Activated CD4-positive, alpha-beta T cell treated with anti-CD3 and anti-CD28 coated beads for 24 hours (primary cell): ENCODE measurements at places on chromosomes 2 and 18.

- no peak for DNase-seq
Observed at GRCh38 chr18:9696701-9697100, 11.4 kb upstream of the RAB31 start.

DNA sequence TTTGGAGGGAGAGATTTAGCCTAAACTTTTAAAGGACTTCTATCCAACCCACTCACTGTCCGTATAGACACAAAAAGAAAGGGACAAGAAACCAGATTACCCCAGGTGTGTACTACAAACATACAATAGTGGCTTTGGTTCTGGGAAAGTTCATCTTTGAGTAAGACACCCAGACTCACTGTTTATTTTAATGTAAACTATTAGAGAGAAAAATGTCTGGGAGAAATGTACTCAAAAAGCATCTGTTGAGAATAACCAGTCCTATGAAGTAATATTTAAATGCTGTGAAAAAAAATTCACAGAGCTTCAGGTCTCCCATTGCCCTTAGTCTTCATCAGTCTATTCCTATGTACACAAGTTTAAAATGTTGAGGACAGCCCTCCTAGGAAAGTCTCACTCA, 107.5 kb downstream of the SLC8A1 start:
- DNase-seq, result no peak

GRCh38 chr2:115483666-115484065, 1041.2 kb downstream of the DPP10 start:
- no peak for DNase-seq

DNA sequence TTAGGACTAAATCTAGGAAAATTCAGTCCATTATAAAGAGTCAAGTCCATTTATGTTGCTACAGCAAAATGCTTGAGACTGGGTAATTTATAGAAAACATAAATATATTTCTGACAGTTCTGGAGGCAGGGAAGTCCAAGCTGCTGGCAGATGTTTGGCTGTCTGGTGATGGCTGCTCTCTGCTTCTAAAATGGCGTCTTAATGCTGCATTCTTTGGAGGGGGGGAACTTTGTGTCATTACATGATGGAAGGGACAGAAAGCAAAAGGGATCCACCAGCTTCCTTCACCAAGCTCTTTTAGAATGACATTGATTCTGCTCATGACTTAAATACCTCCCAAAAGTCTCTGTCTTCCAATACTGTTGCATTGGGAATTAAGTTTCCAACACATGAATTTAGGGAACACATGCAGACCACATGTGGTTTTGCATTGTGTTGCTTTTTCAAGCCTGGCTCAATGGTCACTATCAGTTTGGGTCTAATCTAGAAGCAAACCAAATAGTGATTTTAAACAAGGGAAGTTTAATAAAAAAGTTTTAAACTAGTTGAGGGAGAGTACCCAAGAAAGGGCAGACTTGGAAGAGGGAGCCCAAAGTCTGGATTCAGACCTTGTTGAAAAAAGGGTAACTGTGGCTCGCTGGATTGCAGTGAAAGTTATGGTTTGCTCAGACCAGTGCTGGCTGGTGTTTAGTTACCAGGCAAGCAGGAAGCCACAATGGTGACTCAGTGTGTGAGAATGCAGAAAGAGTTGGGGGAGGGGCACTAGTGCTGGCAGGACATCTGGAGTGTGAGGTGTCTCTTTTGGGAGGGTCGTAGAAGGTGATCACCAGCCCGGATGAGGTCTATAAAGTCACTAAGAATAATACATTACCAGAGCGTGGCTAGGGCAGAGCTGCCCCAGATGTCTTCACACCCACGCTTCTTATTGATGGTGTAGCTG, 30.8 kb downstream of the C18orf54 start:
- no peak for DNase-seq

DNA sequence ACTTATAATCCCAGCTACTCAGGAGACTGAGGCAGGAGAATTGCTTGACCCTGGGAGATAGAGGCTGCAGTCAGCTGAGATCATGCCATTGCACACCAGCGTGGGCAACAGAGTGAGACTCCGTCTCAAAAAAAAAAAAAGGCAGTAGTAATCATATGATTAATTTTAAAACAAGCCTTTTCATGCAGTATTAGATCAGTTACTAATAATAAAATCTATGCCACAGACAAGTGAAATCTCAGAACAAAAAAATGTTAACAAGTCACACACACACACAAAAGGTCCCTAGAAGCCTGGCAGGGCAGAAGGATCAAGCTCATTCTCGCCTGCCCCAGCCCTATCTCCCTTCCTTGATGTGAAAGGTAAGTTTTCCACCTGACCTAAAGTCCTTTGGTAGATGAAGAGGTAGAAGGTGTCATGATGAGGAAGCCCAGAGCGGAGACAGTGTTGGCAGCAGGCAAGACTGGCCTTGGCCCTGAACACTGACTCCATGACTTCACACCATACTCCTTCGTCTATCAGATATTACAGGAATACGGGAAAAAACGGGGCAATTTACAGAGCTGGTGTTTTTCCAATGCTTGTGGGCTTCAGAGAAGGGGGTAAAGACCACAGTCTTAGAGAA, 10.6 kb downstream of the KDSR start:
- DNase-seq, result no peak

GRCh38 chr2:128041561-128041960, 13.7 kb upstream of the SAP130 start:
- no peak for DNase-seq

DNA sequence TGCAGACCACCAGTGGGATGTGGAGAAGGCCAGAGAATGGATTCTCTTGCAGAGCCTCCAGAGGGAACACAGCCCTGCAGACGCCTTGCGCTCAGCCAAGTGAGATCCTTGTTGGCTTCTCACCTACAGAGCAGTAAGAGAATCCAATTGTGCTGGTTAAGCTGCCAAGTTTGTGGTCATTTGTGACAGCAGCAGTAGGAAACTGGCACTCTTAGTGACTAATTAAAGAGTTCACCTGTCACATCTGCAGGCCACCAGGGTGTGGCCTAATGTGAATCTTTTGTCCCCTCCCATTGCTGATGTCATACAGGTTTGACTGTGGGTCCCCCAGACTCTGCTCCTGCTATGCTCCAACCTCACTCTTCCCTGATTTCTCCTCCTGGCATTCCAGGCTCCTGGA, 235.9 kb downstream of the TFCP2L1 start:
- DNase-seq, result no peak

GRCh38 chr18:10559553-10560451, 34.0 kb downstream of the NAPG start:
- DNase-seq, result no peak

- no peak for DNase-seq
Observed at GRCh38 chr2:71646028-71646427, 192.7 kb downstream of the DYSF start.

DNA sequence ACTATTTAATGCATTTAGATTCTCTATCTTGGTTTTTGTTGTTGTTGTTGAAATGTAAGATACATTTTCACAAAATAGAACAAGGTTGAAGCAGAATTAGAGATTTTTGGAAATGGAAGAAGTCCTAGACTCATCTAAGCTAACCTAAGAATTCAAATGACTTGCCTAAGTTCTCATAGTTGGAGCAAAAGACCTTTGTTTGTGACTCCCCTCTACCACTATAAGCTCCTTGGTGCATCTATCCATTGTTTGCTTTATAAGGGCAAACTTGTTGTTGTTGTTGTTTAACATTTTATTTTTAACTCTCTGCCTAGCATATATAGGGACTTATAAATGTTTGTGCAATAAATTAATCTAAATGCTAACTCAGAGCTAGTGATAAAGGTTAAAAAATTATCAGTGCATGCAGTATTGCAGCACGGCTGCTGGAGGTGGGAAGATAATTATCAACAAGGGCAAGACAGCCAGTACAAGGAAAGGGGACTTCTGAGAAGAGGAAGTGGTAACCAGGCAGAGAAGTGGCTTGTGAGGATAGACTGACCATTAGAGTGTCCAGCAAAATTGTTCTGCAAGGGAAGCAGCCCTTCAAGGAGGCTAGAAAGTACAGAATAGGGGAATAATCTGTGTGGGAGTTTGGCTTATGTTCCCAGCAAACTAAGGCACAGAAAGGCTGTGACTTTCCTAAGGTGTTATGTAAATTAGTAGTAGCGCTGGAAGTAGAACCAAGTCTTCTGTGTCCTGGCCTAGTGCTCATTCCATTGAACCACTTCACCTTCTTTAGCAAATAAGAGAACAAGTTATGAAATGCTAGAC, 38.1 kb upstream of the ACYP2 start:
- DNase-seq, result no peak

DNA sequence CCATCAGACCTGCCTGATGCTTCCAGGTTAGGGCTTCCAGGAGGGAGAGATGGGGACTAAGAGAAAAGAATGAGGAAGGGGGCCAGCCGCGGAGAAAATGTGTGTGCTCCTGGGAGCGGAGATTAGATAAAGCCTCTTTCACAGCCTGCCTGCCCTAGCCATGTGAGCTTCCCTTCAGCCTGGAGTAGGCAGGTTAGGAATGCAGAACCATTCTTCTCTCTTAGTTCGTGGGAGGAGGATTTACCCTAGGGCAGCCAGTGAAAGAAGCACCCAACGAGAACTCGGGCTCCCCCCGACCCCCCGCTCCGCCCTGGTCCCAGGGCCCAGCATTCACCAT, 36.1 kb downstream of the POMC start:
- no peak for DNase-seq

- no peak for DNase-seq
Observed at GRCh38 chr2:99512181-99512591, 22.4 kb upstream of the REV1 start.

DNA sequence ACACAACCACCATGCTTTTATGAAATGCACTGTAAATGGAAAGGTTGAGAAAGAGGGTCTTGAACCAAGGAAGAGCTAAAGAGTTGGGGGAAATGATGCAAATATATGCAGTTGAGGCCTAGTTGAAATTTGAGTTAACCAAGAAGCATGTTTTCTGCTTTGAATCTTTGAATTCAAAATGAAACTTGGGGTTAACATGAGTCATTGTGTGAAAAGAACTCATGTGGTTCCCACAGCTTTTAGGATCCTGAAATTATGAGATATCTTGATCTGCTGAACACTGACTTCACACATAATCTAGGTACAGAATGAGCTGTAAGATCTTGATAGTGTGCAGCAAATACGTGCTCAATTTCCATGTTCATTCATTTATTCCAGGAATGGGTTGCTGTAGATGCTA, 422.9 kb upstream of the TRIB2 start:
- DNase-seq, result no peak

DNA sequence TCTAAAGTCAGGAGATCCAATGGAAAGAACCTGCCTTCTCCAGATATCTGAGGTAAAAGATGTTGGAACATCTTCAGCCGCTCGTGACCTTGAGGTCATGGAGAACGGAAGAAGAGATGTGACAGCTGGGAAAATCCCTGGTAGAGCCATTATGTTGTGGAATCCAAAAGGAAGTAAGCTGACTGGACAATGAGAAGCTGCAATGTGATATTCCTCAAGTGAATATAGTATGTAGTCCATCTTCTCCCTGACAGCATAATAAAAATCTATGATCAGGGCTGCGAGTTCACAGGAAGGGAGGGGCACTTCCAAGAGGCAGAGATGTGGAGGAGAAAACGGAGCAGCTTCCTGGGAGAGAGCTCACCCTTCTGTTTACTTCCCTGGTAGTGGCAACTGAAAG, 201.0 kb upstream of the SP5 start:
- DNase-seq, result no peak
